ENCODE measurements at places on chromosomes 16 and 17.
A peak's percentile ranks its signal among the peaks of the same experiment; 100 is the strongest.

DNA sequence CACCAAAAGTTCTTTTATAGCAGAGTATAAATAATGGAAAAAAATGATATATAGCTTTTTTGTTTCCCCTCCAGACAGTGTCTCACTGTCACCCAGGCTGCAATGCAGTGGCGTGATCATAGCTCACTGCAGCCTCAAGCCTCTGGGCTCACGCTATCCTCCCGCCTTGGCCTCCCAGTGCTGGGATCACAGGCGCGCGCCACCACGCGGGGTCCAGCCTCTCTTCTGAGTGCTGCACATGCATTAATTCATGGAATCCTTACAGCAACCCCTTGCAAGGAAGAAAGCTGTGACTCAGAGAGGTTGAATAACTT lies 18.0 kb upstream of the ZNF629 start:
- no peak for DNase-seq
- H3K27ac ChIP-seq = peak overlapping the region; percentile 85
- no peaks in the 10 kb centered on the region for H3K27me3 ChIP-seq
- H3K4me1 ChIP-seq = peaks cover 19% of the 10 kb centered on the region

- H3K27ac ChIP-seq = no peak overlapping the region
- no peaks in the 10 kb centered on the region for H3K36me3 ChIP-seq
- no peaks in the 10 kb centered on the region for H3K27me3 ChIP-seq
Measured at GRCh38 chr17:73436954-73437353, 125.2 kb upstream of the CDC42EP4 start.

DNA sequence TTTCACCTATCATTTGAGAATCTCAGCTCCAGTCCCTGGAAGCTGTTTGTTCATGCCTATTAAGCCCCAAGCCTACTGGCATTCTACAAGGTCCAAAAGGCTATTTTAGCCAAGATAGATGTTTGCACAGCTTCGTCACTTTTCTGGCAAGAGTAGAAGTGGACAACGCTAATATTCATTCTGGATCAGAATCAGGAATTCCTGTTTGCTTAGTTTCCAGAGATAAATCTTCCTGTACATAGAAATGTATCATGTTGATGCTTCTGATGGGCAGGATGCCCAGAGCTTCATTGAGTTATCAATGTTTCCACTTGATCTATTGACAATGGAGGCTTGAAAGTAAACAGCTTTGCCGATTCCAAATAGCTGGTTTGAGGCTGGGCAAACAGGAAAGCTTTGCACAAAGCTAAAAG lies 260.7 kb upstream of the CA10 start:
- no peak overlapping the region for H3K27ac ChIP-seq
- no peaks in the 10 kb centered on the region for H3K36me3 ChIP-seq
- no peak for DNase-seq
- H3K27me3 ChIP-seq = no peaks in the 10 kb centered on the region
- H3K4me3 ChIP-seq = no peak overlapping the region

DNA sequence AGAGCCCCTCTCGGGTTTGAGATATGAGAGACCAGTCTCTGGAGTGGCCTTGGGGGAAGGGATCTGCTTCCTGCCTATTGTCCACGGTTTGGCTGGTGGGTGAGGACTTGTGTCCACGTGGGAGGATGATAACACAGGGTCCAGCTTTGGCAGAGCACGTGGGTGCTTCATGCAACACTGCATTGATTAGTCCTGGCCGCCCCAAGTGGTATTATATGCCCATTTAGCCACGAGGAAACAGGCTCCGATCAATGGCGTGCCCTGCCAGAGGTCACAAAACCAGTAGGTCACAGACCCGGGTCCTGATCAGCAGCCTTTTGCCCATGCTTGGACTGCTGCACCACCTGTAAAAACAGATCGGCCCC lies 141.6 kb downstream of the RGS9 start:
- H3K4me3 ChIP-seq = no peak overlapping the region
- no peak overlapping the region for H3K27ac ChIP-seq
- no peaks in the 10 kb centered on the region for H3K27me3 ChIP-seq
- DNase-seq = no peak
- H3K36me3 ChIP-seq = no peaks in the 10 kb centered on the region

- no peak overlapping the region for H3K4me3 ChIP-seq
- no peaks in the 10 kb centered on the region for H3K36me3 ChIP-seq
- H3K4me1 ChIP-seq = no peaks in the 10 kb centered on the region
- no peaks in the 10 kb centered on the region for H3K27me3 ChIP-seq
- DNase-seq = no peak
Measured at GRCh38 chr17:61744804-61745203, 118.5 kb downstream of the BRIP1 start.

DNA sequence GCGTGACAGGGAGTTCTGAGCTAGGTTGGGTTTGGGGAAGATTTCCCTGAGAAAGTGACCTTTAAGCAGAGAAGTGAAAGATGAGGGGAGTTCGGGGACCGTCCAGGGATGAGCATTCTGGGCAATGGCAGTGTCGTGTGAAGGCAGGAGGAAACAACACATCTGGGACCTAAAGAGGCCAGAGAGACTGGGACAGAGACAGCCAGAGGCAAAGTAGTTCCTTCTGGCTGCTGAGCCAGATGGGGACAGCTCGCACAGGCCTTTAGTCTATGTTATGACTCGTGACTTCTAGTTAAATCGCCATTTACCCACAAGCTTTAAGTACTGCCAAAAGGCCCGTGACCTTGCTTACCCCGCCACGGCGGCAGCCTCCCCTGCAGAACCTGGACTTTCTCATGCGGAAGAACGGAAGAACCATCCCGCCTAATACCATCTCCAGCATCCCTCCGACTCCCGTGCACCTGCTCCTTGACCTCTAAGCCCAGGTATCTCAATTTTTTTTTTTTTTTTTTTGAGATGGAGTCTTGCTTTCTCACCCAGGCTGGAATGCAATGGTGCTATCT lies 8.5 kb upstream of the MED11 start:
- no peaks in the 10 kb centered on the region for H3K27me3 ChIP-seq
- H3K36me3 ChIP-seq = peaks cover 9% of the 10 kb centered on the region
- no peak overlapping the region for H3K27ac ChIP-seq
- DNase-seq = no peak
- no peak overlapping the region for H3K4me3 ChIP-seq
- H3K4me1 ChIP-seq = no peaks in the 10 kb centered on the region

DNA sequence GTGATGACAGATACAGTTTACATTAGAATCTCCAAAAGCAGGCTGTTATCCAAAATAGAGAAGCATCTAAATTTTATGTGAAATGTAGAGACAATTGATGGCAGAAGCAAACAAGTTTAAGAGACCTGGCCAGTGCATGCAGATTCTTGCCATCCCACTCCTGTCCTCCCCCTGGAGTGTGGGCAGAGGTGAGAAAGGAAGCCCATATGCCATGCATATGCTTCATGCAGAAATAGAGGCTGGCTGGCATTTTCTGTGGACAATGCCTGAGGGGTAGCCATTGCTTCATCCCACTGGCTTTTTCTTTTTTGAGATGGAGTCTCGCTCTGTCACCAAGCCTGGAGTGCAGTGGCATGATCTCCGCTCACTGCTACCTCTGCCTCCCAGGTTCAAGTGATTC lies 382.1 kb downstream of the RBFOX1 start:
- H3K36me3 ChIP-seq = no peaks in the 10 kb centered on the region
- no peaks in the 10 kb centered on the region for H3K27me3 ChIP-seq
- no peak overlapping the region for H3K27ac ChIP-seq
- no peak overlapping the region for H3K4me3 ChIP-seq
- H3K4me1 ChIP-seq = peaks cover 6% of the 10 kb centered on the region

DNA sequence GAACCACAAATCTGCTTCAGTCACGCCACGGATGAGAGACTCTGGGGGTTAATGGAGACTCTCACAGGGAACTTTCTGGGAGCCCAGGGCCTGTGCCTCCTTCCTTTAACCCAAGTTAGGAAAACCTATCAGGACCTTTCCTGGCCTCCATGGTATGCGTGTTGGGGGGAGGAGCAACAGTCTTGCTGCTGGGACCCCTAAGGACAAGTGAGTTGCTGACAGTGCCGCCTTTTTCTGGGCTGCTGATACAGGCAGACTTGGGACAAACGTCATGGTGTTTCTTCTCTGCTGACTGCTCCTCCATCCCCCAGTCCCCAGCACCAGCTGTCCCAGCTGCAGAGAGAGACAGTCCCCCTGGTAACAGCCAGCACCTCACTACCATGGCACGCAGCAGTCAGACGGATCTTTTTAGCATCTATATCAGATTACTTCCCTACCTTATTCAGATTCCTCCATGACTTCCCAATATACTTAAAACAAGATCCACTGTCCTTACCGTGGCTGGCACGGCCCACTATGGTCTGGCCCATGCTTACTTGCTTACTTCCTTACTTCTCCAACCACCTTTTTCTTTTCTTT lies 6.5 kb downstream of the DPEP2NB start:
- no peaks in the 10 kb centered on the region for H3K36me3 ChIP-seq
- no peak for DNase-seq
- no peak overlapping the region for H3K4me3 ChIP-seq

GRCh38 chr17:28551421-28552175 lies 826 bp downstream of the UNC119 start:
- H3K4me1 ChIP-seq = peaks cover 13% of the 10 kb centered on the region
- DNase-seq = no peak
- peak overlapping the region; percentile 73 for H3K4me3 ChIP-seq
- H3K36me3 ChIP-seq = no peaks in the 10 kb centered on the region

DNA sequence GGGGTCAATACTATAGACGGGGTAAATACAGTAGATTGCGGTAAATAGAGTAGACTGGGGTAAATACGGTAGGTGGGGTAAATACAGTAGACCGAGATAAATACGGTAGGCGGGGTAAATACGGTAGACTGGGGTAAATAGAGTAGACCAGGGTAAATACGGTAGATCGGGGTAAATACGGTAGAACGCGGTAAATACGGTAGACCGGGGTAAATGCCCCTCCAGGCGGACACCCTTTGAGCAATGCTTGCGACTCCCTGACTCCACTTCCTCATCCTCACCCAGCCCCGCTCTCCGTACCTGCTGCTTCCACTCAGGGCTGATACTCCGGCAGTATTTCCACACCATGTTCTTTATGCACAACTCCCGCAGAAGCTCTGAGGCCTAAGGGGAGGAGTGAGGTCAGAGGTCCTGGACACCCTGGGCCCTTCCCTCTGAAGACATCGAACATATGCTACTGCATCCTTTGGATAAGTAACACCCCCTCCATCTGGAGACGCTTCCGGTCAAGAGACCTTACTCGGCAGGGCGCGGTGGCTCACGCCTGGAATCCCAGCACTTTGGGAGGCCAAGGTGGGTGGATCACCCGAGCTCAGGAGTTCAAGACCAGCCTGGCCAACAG lies 13.3 kb upstream of the CRK start:
- no peaks in the 10 kb centered on the region for H3K27me3 ChIP-seq
- no peaks in the 10 kb centered on the region for H3K36me3 ChIP-seq
- no peak for DNase-seq
- H3K4me1 ChIP-seq = no peaks in the 10 kb centered on the region

DNA sequence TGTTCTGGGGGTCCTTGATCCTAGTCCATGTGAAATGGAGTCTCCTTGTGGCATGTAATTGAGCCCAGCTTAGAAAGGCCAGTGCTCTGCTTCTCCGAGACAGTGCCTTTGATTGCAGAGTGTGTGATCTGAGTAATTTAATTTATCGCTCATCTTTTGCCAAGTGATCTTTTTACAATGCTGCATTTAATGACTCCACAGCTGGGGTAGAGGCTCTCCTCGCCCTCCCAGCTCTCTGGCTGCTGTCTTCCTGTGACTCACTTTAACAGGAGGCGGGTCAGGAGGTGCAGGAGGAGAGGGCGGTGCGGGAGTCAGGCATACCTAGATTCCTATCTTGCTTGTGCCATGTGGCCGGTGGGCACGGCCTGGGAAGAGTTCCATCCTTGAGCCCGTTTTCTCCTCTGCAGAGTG lies 113.4 kb upstream of the FOXF1 start:
- H3K4me3 ChIP-seq = no peak overlapping the region
- DNase-seq = no peak
- H3K27me3 ChIP-seq = no peaks in the 10 kb centered on the region
- H3K27ac ChIP-seq = peak overlapping the region; percentile 74

- H3K27ac ChIP-seq = no peak overlapping the region
- H3K4me1 ChIP-seq = no peaks in the 10 kb centered on the region
- DNase-seq = no peak
- H3K36me3 ChIP-seq = no peaks in the 10 kb centered on the region
Measured at GRCh38 chr16:66717112-66717675, 20.7 kb upstream of the CMTM4 start.

- peak overlapping the region; percentile 86 for H3K27ac ChIP-seq
- no peaks in the 10 kb centered on the region for H3K36me3 ChIP-seq
- DNase-seq = no peak
- peak overlapping the region; percentile 26 for H3K4me3 ChIP-seq
- no peaks in the 10 kb centered on the region for H3K27me3 ChIP-seq
Measured at GRCh38 chr17:1186923-1187771, 7.4 kb upstream of the ABR start.

- H3K4me3 ChIP-seq = no peak overlapping the region
- DNase-seq = no peak
- H3K36me3 ChIP-seq = no peaks in the 10 kb centered on the region
- H3K27ac ChIP-seq = no peak overlapping the region
- H3K27me3 ChIP-seq = peaks cover 8% of the 10 kb centered on the region
- peaks cover 33% of the 10 kb centered on the region for H3K4me1 ChIP-seq
Measured at GRCh38 chr16:54288030-54288834, 1.6 kb upstream of the IRX3 start.

DNA sequence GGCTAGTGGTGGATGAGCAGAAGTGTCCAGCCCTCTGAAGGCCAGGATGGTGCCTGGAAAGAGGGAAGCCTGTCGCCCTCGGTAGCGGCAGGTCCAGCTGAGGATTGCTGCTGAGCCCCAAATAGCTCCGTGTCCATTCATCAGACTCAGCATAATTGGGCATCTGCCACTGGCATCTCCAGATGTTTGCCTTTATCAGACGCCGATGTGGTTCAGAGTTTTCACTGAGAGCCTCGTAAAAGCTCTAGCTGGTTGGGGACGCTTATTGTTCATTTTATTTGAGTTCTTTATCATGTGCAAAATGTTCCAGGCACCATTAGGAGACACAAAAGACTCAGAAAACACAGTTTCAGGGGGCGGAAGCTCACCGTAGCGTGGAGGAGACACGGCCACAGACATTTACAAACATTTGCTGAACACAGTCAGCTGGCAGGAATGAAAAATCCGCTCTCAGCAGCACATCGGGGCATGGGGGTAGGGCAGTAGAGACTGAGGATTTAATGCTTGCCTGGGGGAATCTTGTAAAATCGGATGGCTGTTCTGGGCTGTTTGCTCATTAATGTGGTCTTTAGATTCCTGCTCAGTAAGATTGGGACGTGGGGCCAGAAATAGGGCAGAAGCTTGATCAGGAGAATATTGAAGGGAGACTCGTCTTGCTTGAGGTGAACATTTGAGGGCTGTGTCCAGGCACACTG lies 41.7 kb downstream of the SMPD3 start:
- H3K4me1 ChIP-seq = peaks cover 8% of the 10 kb centered on the region
- H3K27me3 ChIP-seq = no peaks in the 10 kb centered on the region
- no peak overlapping the region for H3K27ac ChIP-seq
- no peak for DNase-seq
- H3K4me3 ChIP-seq = no peak overlapping the region

GRCh38 chr17:4436846-4437245 lies 3.1 kb downstream of the SPNS3 start:
- H3K4me1 ChIP-seq = peaks cover 6% of the 10 kb centered on the region
- no peak overlapping the region for H3K27ac ChIP-seq
- no peak overlapping the region for H3K4me3 ChIP-seq
- no peaks in the 10 kb centered on the region for H3K27me3 ChIP-seq
- DNase-seq = no peak

Measured in vagina (tissue), 2 donors.